ENCODE measurements at places on chromosomes 11 and 22.

- no peak for DNase-seq
These were observed 185.4 kb upstream of the CNTN5 start for GRCh38 chr11:98835335-98835734.

DNA sequence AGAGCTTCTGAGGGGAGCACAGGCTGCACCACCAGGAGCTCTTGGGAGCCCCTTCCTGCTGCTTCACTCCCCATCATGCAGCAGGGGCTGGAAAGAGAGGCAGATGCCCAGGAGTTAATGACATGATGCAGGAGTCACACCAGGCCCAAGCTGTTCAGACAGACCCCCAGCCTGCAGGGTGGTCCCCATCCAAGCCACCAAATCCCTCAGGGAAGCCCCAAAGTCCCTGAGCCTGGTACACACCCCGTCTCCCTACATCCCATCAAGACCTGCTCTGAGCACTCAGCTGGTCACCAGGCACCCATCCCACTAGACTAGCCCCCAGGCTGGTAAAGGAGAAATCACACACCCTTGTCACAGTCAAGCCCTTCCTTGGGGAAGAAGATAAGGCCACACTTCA is 11.3 kb downstream of the CYB561A3 start:
- no peak for DNase-seq

DNA sequence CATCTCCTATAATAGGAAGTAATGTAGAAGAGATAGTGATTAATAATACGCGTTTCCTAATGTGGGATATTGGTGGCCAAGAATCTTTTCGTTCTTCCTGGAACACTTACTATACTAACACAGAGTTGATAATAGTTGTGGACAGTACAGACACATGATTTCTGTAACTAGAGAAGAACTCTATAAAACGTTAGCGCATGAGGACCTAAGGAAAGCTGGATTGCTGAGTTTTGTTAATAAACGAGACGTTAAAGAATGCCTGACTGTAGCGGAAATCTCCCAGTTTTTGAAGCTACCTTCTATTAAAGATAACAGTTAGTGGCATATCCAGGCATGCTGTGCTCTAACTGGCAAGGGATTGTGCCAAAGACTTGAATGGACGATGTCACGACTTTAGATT is 83.3 kb downstream of the GGT1 start:
- no peak for DNase-seq

DNA sequence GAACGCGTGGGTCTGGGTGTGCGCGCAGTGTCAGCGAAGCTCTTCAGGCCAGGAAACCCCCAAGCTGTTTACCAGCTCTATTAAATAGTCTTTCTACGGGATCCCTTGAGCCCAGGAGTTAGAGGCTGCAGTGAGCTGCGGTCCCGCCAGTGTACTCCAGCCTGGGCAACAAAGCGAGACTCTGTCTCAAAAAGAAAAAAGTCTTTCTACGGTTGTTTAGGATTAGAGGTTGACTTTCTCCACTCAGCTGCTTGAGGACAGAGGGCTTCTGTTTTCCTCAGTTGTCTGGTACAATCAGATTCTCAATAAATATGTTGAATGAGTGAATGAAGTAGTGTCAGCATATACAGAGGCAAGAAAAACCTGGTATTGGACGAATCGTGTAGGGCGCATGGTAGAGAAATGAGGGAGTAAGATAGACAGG is 619 bp downstream of the SART1 start:
- no peak for DNase-seq

DNA sequence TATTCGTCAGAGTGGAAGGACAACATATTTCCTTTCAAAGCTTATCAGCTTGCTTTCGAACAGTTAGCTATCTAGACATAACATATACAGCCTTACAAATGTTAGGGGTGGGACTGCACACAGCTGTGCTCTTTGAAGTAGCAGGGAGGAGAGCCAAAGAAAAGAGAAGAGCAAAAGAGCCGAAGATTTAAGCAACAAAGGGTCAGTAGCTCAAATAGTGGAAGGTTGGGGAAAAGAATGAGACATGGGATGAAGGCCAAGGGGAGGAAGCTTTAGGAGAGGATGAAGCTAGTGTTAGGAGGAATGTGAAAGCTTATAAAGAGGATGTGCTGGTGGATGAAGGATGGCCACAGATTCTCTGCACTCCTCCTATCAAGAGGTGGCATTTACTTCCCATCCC is 31.8 kb upstream of the IGSF22 start:
- no peak for DNase-seq

- DNase-seq: no peak
These were observed 5.2 kb downstream of the TSPAN4 start for GRCh38 chr11:847876-848275.

- no peak for DNase-seq
These were observed 16.3 kb downstream of the DGKZ start for GRCh38 chr11:46363455-46364005.

DNA sequence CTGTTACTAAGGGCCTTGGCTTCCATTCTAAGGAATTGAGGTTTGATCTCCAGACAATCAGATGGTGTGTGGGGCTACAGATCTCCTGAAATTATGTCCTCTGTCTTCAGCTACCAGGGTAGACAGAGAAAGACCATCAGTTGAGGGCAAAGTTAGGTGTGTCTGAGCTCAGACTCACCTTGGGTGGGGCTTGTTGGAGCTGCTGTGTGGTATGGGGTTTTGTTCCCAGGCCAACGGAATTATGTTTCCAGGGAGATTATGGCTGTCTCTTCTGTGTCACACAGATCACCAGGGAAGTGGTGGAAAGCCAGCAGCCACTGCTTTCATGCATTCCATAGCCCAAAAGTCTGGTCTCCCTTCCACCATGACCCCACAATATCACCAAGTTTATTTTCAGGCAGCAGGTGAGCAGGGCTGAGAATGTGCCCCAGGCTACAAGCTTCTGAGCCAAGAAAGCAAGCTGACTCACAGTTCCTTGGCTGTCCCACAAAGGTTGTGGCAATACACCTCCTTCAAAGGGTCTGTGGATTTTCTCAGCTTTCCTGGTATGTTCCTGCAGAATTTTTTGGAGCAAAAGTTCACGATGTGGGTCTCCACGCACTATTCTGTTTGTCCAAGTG is 714.9 kb downstream of the LUZP2 start:
- DNase-seq: no peak

DNA sequence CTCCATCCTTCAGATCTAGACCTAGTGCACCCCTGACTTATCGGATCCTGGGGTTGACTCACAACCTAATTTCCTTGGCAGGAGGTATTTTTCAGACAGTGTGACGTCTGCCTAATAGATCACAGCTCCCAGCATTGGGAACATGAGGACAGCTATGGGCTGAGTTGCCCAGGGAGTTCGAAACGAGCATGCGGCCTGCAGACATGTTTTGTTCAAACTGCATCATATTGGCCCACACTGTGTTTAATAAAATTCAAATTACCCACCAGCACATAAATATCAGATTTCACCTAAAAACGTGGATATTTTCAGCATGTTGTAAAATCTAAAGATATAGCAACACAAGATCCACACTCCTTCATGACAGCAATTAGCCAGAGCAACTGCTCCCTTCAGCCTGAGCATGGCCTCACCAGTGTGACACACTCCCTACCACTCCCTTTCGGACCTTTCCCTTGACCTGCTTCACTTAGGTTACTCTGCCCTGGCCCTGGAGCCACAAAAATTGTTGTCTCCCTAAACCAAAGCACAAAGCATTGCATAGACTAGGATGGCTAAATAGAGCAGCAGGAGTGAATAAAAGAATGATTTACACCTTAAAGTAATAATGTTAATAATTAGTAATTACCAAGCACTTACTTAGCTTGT is 53.6 kb upstream of the USP47 start:
- DNase-seq: no peak

DNA sequence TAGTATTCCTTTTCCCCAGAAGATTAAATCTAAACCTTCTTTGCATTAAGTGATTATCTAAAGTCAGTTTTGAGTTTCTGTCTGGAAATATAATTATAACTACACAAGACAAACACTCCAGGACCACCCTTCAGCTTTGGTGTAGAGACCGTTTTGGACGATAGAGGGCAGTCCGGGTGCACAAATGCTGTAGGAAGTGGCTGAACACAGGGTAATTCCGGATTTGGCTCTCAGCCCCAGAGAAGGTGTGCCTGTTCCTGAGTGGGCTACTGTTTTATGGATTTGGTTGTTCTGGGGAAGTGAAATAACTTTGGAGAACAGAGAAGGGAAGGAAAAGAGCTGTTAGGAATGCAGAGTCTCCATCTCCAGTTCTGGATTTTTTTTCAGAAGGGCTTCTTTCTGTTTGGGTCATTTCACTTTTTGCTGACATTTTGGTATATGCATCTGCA is 14.8 kb downstream of the EXT2 start:
- peak; percentile 44 for DNase-seq

DNA sequence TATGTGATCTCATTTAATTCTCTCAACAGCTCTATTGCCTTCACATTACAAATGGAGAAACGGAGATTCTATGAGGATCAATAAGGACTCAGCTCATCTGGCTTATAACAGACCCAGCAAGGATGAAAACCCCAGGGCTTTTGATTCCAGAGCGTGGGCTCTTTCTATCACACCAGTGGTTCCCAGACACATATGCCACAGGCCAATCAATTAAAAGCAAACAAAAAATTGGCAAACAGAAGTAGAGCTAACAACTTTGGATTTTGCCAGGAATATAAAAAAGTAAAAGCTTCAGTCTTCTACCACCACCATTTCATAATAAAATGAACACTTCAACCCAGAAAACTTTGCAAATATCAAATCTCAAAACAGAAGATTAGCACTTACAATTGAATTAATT is 71.1 kb upstream of the FAT3 start:
- no peak for DNase-seq

DNA sequence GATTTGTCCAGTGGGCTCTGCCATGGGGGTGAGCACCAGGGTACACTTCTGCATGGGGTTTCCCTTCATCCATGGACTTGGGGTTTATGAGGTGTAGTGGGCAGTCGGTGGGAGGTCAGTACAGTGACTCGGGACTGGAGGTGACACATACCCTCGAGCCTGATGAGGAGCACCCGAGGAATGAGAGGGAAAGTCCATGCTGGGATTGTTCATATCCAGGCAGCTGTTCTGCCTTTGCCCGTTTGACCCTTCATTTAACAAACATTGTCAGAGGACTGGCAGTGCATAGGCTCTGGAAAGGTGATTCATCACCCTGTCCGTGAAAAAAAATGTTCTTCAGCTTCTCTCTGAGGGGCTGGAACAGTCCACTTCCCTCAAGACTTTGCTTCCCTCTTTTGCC is 2.7 kb downstream of the NAV2 start:
- no peak for DNase-seq

- DNase-seq: no peak
These were observed 136.2 kb downstream of the CD44 start for GRCh38 chr11:35274909-35275785.

DNA sequence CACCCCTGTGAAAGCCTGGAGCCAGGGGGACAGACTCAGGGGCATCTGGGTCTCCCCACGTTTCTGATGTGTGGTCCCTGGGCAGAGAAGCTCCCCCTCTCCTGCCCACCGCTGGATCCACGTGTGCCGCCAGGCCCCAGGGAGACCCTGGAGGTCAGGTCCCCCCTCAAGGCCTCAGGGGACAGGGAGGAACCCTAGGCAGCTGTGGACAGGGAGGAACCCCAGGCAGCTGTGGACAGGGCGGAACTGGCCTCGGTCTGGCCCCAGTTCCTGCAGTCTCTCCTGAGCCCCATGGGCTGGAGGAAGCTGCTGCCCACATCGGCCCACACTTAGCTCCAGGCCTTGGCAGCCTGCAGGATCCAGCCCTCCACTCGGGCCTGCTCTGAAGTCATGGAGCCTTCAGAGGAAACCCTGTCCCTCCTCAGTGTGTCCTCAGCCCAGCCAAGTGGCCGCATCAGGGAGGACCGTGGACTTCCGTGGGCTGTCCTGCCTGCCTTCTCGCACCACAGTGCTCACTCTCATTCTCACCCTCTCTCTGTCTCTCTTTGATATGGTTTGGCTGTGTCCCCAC is 127.7 kb downstream of the BRD1 start:
- DNase-seq: no peak

DNA sequence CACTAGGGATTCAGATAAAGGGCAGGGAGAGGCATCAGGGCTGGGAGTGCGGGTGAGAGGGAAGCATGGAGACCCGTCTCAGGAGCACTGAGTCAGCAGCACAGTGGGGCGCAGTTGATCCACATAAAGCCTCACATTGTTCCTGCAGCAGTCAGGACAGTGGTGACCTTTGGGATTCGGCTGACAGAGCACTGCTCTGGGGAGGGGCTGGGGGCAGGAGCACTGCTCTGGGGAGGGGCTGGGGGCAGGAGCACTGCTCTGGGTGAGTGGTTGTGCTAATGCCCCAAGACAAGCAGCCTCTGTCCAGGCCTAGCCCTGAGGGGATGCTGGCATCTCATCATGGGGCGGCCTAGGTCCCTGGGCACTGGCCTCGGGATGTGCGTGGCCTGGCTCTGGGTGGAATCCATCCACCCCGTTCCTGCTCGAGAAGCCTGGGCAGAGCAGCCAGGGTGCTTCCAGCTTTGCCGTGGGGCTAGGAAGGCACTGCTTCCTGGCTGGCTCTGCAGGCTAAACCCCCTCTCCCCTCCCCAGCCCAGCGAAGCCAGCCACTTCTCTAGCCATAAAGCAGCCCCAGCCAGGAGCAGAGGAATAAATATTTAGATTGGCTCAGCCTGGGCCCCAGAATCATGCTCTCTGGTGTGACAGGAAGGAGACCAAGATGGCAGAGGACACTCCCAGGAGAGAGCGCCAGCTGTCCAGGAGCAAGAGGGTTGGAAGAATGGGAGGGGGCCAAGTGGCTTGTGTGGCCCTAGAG is 7.3 kb downstream of the OAF start:
- no peak for DNase-seq

DNA sequence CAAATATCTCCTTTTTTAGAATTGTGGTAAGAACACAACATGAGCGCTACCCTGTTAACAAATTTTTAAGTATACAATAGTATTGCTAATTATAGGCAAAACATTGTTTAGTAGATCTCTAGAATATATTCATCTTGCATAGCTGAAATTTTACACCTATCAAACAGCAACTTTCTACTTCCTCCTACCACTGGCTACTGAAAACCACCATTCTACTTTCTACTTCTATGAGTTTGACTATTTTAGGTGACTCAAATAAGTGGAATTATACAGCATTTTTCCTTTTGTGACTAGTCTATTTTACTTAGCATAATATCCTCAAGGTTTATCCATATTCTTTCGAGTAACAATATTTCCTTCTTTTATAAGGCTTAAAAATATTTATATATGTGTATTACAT is 128.4 kb downstream of the FAM76B start:
- no peak for DNase-seq
